A549 treated with AZD2906 at 1 μM for 4 hours (cell line): ENCODE measurements at places on chromosomes 6 and 20. TPM values are rescaled to one million over a fixed set of nuclear protein-coding genes. Genes with fewer than 3 reads are reported as not detected.

Gene OR2B6
- 0.10 TPM in 1 of 5 replicates, not detected in the others for total RNA-seq

Gene KIAA0408
- 5.1 to 5.8 TPM (median 5.6 TPM) in 5 replicates for total RNA-seq

Gene SAMD3
- total RNA-seq = not detected in 5 replicates

Gene EPPIN
- total RNA-seq = not detected in 5 replicates

Gene CHRNA4
- total RNA-seq = 0.14 to 0.53 TPM (median 0.38 TPM) in 5 replicates

Gene SDCBP2
- total RNA-seq = 1.4 to 2.4 TPM (median 1.8 TPM) in 5 replicates
